ENCODE measurements at places on chromosomes 6 and 20.

DNA sequence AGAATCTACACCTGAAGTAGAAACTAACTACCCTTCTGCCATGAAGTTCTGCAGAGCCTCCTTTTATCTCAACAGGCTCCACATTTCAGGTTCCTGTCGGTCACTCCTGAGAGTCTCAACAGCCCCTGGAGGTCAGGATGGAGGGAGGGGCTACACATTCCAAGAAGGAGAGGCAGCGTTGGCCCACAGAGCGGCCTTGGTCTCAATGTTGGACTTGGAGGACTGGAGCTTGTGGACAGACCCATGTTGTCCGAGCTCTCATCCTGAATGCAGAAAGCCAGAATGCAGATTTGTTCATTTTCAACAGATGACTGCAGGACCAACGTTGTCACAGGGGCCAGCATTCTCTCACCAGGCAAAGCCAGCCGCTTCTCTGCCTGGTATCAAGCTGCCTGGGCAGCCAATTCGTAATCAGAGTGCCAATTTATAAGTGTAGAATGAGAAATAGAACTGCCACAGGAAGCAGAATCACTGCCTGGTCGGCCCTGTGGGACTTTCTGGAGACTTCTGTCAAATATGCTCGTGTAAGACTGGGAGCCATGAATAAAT lies 212.5 kb upstream of the SNX9 start:
- no peak for DNase-seq

DNA sequence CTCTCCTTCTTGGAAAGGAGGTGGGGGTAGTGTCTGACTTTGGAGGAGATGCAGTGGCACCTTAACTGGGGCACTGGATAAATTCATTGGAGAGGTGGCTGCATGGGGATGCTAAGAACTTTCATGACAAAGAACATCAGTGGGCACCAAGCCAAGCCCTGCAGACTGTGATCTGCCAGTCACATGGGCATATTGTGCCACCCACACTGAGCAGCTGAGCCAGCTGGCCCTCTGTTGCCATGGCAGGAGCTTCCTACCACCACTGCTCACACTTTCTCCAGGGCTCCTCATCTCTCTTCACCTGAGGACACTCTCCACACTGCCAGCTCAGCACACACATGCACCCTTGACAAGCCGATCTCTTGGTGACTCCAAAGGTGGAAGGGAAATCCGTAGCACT lies 715.6 kb downstream of the QKI start:
- DNase-seq: no peak

DNA sequence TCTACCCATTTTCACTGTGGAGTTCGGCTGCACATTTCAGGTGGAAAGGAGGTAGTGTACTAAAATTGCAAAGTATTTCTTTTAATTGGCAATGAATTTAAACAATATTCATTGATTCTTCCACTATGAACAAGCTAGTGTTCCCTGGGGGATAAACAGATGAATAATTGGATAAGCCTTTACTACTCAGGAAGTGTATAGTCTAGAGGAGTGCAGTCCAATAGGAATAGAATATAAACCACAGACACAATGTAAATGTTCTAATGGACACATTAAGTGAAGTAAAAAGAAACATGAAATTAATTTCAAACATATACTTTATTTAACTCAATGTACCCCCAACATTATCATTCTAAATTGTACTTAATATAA lies 28.7 kb downstream of the SGK1 start:
- DNase-seq: no peak

- peak; percentile 47 for DNase-seq
These were observed 153.6 kb upstream of the UST start for GRCh38 chr6:148593130-148593812.

DNA sequence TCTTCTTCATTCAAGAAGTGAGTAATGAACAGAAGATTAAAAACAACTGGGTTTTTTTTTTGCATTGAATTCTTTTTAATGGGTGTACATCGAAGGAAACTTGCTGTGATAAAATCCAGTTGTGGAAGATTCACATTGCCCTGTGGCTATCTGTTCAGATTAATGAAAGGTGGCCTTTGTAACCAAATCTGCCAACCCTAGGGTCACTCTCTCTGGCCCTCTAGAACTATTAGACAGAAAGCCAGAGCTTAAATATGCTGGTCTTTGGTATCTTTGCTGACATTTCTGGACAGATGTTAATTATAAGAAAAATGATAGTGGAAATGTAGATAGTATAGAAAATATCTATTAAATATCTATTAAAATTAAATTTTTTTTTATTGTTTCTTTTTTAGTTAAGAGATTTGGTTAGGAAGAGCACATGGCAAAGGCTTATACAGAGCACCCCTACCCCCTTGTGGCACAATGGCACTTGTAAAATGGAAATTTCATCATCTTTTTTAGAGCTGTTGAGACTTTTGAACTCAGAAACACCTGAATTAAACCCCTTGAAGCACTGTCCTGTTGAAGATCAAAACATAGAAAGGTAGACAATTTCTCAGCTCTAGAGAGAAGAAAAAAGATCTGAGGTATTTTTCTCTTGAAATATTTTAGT lies 572.5 kb downstream of the PKHD1 start:
- DNase-seq: no peak

GRCh38 chr20:46073024-46073423 lies 16.7 kb downstream of the NCOA5 start:
- DNase-seq: no peak

Data from astrocyte of the spinal cord (primary cell).